ENCODE measurements at places on chromosomes 3 and 15. TPM values are rescaled to one million over a fixed set of nuclear protein-coding genes. Genes with fewer than 3 reads are reported as not detected.

PLIN1 gene
- under 0.01 TPM for total RNA-seq

RPP25 gene
- total RNA-seq: 3.2 TPM

SOX2 gene
- not detected for total RNA-seq

GPR149 gene
- not detected for total RNA-seq

CACNA1D gene
- 0.81 TPM for total RNA-seq

TMOD2 gene
- total RNA-seq: 5.1 TPM

SENP7 gene
- 10.0 TPM for total RNA-seq

MINAR1 gene
- 0.27 TPM for total RNA-seq

CCR9 gene
- total RNA-seq: 1.9 TPM

TRH gene
- 6.5 TPM for total RNA-seq

UCN2 gene
- under 0.01 TPM for total RNA-seq

HTD2 gene
- total RNA-seq: 7.3 TPM

IVD gene
- 60.1 TPM for total RNA-seq

PFKFB4 gene
- 10.8 TPM for total RNA-seq

FETUB gene
- not detected for total RNA-seq

MORC1 gene
- under 0.01 TPM for total RNA-seq

RTP3 gene
- not detected for total RNA-seq

HGD gene
- total RNA-seq: not detected

CSPG4 gene
- total RNA-seq: under 0.01 TPM

ZMYND10 gene
- total RNA-seq: 3.8 TPM

FANCI gene
- 9.4 TPM for total RNA-seq

ZSCAN29 gene
- 16.7 TPM for total RNA-seq

ATP13A4 gene
- total RNA-seq: 0.27 TPM

CLEC3B gene
- 12.9 TPM for total RNA-seq

CX3CR1 gene
- total RNA-seq: 0.54 TPM

TJP1 gene
- total RNA-seq: under 0.01 TPM

EPB42 gene
- total RNA-seq: 0.54 TPM

TLR9 gene
- under 0.01 TPM for total RNA-seq

CCDC33 gene
- not detected for total RNA-seq

ISLR gene
- total RNA-seq: not detected

TADA3 gene
- total RNA-seq: 41.5 TPM

CTXN2 gene
- total RNA-seq: not detected

RGMA gene
- total RNA-seq: 1.1 TPM

ARPIN gene
- 2.2 TPM for total RNA-seq

FBLN2 gene
- 8.3 TPM for total RNA-seq

PLA2G4D gene
- total RNA-seq: not detected

FBXW12 gene
- total RNA-seq: under 0.01 TPM

MAP1A gene
- total RNA-seq: 21.8 TPM

PLCL2 gene
- 21.5 TPM for total RNA-seq

TM4SF18 gene
- 0.27 TPM for total RNA-seq

MYZAP gene
- 0.27 TPM for total RNA-seq

HTR3D gene
- not detected for total RNA-seq

MAP2K1 gene
- total RNA-seq: 12.9 TPM

MITF gene
- 2.2 TPM for total RNA-seq

LRIG1 gene
- 12.9 TPM for total RNA-seq

CCR3 gene
- total RNA-seq: 0.27 TPM
